ENCODE measurements at places on chromosomes 12 and 14.

DNA sequence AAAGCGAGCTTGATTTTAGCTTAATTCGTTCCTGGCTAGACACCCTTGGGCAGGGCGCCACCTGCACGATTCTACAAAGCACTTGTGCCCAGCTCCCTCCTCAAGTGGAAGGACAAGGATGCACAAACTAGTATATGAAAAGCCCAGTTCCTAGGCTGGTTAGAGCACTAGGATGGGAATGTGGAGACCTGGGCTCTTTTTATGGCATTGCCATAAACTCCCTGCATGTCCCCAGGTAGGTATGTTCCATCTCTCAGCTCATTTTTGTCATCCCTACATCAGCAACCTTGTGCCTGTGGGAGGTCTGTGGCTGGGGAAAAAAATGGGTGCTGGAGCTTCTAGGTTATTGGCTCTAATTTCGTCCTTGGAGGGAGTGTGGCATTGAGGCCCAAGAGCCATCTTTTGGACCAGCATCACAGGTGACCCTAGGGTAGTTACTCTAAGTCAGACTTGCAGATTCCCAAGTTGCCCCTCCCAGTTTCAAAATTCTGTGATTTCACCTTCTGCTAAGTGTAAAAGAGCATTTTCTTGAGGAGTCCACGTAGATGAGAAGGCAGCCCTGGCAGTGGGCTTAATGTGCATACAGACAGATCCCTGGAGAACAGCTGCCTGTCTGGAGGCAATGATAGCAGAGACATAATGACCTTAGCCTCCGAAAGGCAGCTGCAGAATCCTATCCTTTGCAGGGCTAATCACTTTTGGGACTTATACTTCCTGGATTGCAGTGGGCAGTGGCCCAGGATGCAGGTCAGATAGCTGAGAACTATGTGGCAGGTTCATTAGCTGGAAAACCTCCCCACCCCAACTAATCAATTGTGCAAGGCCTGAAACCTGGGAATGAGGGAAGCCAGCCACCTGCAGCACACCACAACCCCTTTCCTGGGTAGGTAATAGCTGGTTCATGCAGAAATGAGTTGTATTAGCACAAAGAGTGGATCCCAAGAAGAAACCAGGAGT lies 47.6 kb upstream of the BDKRB2 start:
- no peak for DNase-seq
- no peaks in the 10 kb centered on the region for H3K36me3 ChIP-seq
- no peaks in the 10 kb centered on the region for H3K4me1 ChIP-seq
- no peak overlapping the region for H3K4me3 ChIP-seq

- DNase-seq, result no peak
- H3K36me3 ChIP-seq, result no peaks in the 10 kb centered on the region
- H3K27ac ChIP-seq, result no peak overlapping the region
- H3K27me3 ChIP-seq, result no peaks in the 10 kb centered on the region
- no peak overlapping the region for H3K4me3 ChIP-seq
Observed at GRCh38 chr12:12365446-12365802, 8.5 kb downstream of the BORCS5 start.

GRCh38 chr14:91255026-91255695 lies 10.7 kb upstream of the GPR68 start:
- no peaks in the 10 kb centered on the region for H3K27me3 ChIP-seq
- no peak overlapping the region for H3K4me3 ChIP-seq
- H3K36me3 ChIP-seq, result no peaks in the 10 kb centered on the region

GRCh38 chr12:46711756-46712155 lies 114.0 kb downstream of the SLC38A4 start:
- H3K27me3 ChIP-seq, result no peaks in the 10 kb centered on the region
- DNase-seq, result no peak
- no peaks in the 10 kb centered on the region for H3K4me1 ChIP-seq
- H3K27ac ChIP-seq, result no peak overlapping the region
- H3K36me3 ChIP-seq, result no peaks in the 10 kb centered on the region

GRCh38 chr12:68115281-68115680 lies 44.3 kb downstream of the IFNG start:
- H3K4me1 ChIP-seq, result no peaks in the 10 kb centered on the region
- no peak for DNase-seq
- no peak overlapping the region for H3K4me3 ChIP-seq
- no peak overlapping the region for H3K27ac ChIP-seq

GRCh38 chr12:1962051-1963020 lies 41.9 kb downstream of the DCP1B start:
- no peak for DNase-seq
- no peaks in the 10 kb centered on the region for H3K27me3 ChIP-seq
- H3K36me3 ChIP-seq, result peaks cover 13% of the 10 kb centered on the region
- H3K4me1 ChIP-seq, result no peaks in the 10 kb centered on the region
- H3K27ac ChIP-seq, result no peak overlapping the region

DNA sequence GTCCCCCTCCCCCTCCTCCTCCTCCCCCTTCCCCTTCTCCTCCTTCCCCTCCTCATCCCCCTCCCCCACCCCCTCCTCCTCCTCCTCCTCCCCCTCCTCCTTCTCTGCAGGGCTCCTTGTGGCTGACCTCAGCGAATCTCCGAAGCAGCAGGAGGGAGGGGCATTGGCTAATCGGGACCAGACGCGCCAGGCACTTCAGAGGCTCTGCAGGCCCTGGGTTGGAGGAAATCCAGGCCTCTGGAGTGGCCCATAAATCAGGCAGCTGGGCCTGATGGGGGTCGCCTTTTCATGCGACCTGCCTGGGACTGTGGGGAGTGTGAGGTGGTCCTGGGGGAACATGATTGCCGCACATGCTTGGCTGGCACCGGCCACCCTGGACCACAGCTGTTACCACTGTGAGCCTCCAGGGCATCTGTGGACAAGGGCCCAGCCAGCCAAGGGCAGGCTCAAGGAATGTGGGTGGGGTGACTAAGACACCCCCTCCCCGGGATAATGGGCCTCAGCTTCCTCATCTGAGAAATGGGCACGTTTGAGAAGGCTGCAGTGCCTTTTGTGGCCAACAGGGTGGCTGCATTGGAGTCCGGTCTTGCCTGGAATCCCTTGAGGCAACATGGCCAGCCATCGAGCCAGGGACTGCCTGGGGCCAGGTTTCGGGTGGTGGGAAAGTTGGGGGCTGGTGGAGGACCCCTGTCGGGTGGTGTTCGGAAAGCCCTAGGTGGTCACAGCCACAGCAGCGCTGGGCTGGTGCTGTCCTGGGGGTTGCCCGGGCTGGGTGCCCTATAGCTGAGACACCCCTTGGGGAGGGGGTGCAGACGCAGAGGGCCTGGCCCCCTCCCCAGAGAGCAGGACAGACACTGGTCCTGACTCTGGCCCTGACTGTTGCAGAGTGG lies 12.0 kb downstream of the KIF26A start:
- no peaks in the 10 kb centered on the region for H3K36me3 ChIP-seq
- no peak overlapping the region for H3K4me3 ChIP-seq
- no peak overlapping the region for H3K27ac ChIP-seq
